ENCODE measurements at places on chromosomes 4 and X.

DNA sequence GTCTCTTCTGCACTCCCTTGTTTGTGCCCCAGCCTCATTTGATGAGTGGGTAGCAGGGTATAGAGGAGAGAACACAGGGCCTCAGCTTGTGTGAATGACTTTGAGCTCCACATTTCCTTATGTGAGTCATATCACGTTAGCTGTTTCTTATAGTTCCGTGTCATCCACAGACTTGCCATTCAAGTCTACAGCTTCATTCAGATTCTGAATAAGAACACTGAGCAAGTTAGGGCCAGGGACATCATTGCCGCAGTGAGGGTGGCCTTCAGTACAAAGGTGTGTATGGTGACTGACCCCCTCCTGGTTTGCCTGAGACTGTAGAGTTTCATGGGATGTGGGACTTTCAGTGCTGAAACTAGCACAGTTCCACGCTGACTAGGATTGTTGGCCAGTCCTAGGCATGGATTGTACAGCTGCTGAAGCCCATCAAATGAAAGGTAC, 23.6 kb downstream of the KLF3 start:
- no peak for DNase-seq

- DNase-seq = no peak
Measured at GRCh38 chr4:6076391-6076790, 58.2 kb upstream of the C4orf50 start.

- DNase-seq = peak; percentile 21
Measured at GRCh38 chrX:3638280-3638873, 75.1 kb downstream of the PRKX start.

DNA sequence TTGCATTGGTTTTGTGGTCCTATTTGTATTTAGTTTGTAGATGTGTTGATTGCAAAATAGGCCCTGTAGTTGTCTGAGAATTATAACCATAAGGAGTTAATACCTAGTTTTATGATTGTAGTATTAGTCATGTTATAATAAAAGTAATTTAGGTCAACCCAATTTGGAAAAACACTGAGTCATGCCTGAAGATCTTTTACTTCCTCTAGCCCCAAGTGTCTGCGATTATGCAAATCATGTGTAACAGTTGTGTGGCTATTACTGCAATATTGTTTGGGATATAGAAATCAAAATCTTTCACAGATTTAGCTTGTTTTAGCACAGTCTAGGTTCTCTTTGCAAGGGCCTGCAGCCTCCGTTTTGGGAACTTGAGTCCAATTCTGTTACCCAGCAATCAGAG, 12.6 kb downstream of the SRD5A3 start:
- peak; percentile 84 for DNase-seq

GRCh38 chrX:109795682-109796081, 62.6 kb upstream of the ACSL4 start:
- no peak for DNase-seq

DNA sequence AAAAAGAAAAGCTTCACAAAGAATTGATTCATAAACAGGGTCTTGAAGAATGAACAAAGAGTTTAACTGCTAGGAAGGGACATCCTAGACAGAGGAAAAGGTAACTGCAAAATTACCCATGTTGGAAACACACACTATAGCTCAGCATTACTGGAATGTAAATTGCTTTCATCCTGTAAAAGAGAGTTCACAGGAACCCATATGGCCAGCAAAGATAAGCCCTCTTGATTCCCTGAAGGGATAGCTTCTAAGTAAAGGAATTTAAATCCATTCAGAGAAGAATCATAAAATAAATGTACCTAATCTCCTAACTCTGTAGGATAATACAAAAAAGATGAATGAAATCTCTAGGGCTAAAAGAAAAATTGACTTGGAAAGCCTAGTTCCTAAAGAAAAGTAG, 107.1 kb upstream of the INTU start:
- no peak for DNase-seq

GRCh38 chrX:84611843-84612636, 109.8 kb upstream of the HDX start:
- no peak for DNase-seq

DNA sequence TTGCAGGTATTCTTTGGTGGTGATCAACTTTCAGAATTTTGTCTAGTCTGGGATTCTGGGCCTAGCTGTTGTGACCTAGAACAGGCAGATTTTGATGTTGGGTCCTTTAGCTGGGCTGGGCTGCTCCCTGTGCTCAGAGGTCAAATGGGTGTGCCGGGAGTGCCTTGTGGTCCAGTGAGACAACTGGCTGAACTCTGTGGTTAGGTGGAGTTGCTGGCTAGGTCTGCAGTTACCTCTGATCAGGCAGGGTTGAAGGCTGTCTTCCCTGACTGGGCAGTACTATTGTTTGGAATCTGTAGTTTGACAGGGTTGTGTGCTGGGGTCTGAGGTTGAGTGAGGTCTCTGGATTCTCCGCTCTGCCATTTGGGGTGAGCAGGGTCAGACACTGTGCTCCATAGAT, 599.3 kb downstream of the RAPGEF2 start:
- no peak for DNase-seq

DNA sequence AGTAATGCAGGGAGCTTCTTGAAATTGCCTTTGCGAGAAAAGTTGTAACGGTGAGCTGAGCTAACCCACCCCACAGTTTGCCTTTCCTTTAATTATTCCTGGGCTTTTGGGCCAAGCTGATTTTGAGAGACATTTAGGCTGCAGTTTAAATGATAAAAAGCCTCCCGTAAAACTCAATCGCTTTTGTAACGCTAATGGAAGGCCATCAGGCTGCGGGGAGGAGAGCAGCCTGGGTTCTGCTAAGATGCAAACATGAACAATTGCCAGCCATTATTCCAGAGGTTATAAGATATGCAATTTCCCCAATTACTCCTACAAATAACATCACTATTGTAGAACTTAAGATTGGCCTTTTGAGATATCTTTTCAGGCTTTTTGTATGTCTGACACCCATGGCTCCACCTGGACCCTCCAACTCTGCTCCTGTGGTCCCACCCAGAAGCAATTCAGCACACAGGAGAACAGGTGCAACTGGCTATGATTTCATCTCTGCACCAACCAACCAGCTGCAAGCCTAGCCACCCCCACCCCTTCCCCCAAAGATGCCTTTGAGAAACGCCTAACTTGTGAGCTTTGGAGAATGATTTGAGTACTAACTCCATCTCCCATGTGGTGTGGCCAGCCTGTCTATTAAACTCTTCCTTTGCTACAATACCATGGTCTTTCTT, 108.2 kb upstream of the FAM9C start:
- DNase-seq = no peak

GRCh38 chr4:183264614-183265013, 55.5 kb downstream of the CLDN22 start:
- peak; percentile 38 for DNase-seq

- no peak for DNase-seq
Measured at GRCh38 chrX:40009890-40010289, 87.9 kb downstream of the BCOR start.

- no peak for DNase-seq
Measured at GRCh38 chr4:76513482-76513881, 78.5 kb downstream of the SHROOM3 start.

DNA sequence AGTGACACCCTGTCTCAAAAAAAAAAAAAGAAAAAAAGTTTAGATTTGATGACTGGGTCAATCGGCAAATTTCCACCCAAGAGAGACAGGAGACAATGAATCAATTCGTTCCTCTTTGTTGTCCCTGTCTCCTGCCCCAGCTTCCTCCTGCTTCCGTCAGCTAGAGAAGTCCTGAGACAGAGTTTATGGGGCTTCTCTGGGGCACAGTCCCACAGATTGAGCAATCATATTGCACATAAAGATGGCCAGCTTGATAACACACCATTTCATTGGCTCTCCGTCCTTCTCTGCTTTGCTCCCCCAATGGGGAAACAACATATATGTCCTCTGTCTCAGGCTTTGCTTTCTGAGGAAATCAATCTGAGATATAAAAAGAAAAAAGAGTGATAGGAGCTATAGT, 78.4 kb upstream of the FUNDC1 start:
- DNase-seq = no peak

- DNase-seq = no peak
Measured at GRCh38 chr4:16443504-16444088, 217.3 kb upstream of the TAPT1 start.

DNA sequence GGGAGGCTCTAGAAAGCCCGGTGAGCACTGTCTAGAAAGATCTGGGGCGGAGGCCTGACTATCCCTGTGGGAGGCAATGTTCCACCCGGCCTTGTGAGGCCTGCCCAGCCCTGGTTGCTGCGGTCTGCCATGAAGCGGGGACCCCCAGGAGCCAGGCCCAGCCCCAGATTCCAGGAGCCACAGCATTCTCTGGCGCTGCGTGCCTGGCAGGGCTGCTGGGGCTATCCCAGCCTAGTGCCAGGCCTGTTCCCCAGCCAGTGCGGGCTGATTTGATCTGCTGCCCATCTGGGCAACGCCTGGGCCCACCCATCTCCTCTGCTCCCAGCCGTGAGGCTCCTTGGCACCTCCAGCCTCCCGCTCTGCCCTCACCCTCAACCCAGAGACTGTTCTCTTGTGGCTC, 19.6 kb downstream of the ATP2B3 start:
- no peak for DNase-seq

DNA sequence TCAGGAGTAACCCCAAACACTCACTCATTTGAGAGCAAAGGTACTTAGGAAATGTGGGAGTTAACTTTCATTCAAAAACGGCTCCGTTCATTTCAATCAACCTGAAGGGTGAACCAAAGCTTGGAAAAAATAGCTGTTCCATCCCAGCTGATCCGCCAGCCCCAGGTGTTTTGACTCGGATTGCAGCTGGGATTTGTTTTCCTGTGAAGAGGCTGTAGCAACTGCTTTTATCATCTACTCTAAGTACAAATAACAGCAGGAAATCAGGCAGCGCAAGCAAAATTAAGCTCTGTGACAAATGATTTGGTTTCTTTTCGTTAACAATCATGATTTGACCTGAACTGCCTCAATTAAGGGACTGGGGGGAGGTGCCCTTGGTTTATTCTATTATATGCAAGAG, 154.7 kb downstream of the BEND2 start:
- no peak for DNase-seq

GRCh38 chr4:13599159-13599558, 28.4 kb downstream of the BOD1L1 start:
- no peak for DNase-seq

GRCh38 chr4:146023334-146023967, 84.8 kb upstream of the ZNF827 start:
- no peak for DNase-seq

DNA sequence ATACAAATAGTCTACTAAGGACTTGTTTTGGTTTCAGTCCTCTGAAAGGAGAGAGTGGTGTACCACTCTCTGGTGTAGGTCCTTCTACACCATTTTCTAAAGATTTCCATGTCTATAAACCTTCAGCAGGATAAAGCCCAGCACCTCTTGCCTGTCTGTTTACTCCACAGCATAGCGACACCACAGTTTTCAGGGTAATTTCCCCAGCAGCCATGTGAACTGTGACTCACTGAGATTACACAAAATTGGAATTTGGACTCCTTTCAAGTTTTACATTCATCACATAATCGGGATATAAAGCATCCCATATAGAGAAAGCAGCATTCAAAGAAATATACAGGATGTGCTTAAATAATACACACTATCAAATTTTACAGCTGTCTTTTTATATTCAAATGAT, 229.6 kb downstream of the PRDM5 start:
- DNase-seq = peak; percentile 67

DNA sequence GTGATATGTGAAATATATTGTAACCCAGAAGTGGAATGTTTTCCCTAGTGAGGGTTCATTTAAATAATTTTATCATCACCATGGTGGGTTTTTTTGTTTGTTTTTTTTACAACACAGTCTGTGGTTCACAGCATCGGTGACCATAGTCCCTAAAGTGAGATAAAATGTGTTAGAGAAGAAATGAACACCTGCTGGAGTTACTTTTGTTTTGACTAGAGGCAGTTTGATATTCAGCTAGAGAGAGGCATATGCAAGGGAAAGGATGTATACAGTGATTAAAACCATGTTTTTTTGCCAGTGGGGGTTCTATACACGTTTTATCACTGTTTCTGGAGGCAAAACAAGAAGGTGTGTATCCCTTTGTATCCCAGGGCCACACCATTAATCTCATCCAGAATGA, 541.5 kb downstream of the PCDH7 start:
- DNase-seq = no peak

GRCh38 chr4:108351791-108352190, 183.1 kb upstream of the LEF1 start:
- no peak for DNase-seq
